Stimulated activated CD8-positive, alpha-beta memory T cell treated with anti-CD3 and anti-CD28 coated beads, Interleukin-12 subunit alpha, Interleukin-12 subunit beta, amount 100 ng/mL, for 4 hours (primary cell): ENCODE measurements at places on chromosomes 13 and 19.

GRCh38 chr19:1859331-1859781, 4.0 kb downstream of the KLF16 start:
- no peak for DNase-seq

- DNase-seq = peak; percentile 7
These were observed 115.4 kb downstream of the ABCC4 start for GRCh38 chr13:95185851-95186250.

DNA sequence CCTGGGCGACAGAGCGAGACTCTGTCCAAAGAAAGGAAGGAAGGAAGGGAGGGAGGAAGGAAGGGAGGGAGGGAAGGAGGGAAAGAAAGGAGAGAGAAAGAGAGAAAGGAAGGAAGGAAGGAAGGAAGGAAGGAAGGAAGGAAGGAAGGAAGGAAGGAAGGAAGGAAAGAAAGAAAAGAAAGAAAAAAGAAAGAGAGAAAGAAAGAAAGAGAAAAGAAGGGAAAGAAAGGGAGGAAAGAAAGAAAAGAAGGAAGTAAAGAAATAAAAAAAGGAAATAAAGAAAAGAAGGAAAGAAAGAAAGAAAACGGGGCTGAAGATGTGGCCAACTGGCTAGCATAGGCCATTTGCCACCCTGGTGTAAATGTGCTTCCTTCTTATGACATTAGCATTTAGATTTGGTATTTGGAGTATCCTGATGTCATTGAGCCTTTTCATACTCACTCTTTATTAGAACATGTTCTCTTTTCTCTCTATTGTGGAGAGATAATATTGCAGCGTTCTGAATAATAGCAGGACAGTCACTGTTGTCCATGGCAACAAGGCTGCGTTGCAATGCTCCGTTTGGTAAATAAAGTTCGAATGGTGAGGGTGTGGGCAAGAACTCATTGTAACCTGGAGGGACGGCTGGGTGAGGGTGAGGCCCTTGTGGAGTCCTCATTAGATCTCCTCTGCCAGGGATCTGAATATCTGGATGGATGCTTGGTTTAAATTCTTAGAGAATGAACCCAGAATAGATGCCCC, 173.9 kb upstream of the UBL3 start:
- no peak for DNase-seq

- no peak for DNase-seq
These were observed 47.8 kb downstream of the NDFIP2 start for GRCh38 chr13:79528759-79529191.

DNA sequence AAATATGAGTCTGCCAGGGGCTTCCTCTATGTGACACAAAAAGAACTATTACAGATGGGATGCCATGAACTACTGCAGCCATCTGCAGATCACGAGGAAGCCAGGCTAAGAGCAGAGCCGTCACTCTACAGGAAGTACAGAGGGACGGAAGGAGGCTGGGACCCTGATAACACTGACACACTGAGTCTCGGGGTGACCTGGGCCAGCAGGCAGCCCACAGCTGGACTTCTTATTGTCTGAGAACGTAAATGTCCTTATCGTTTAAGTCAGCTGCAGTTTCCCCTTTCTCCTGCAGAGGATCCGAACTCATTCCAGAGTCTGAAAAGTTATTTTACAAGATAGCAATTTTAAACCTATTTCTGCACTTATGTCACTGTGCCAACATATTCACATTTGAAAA, 20.7 kb downstream of the PARP4 start:
- no peak for DNase-seq

DNA sequence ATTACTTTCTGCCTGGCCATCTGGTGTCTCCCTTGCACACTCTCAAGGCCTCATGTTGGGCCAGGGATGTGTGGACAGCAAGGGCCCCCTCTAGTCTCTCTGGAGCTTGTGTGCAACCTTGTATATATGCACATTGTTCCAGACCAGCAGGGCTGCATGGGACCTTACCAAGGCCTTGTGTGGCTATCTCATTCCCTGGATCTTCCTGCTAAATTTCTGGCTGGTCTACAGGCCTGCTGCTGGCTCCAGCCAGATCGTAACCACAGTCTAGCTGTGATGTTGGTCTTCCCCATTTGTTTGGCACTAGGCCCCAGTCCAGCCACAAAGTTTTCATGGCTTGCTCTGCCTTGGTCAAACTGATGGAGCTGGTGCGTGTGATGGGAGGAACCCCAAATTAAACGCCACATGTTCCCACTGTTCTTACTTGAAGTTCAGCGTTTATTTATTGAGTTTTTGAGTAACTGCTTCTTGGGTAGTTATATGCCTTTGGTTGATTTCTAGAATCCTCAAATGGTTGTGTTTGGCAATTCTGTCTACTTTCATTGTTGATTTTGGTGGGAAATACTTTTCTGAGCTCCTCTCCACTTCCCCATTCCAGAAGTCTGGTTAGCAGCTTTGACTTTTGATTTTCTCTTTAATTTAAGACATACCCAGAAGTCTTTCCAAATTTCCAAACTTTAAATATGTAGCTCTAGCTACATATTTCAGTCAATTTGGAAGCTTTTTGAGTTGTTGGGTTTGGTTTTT, 56.4 kb downstream of the SIPA1L3 start:
- DNase-seq = no peak

DNA sequence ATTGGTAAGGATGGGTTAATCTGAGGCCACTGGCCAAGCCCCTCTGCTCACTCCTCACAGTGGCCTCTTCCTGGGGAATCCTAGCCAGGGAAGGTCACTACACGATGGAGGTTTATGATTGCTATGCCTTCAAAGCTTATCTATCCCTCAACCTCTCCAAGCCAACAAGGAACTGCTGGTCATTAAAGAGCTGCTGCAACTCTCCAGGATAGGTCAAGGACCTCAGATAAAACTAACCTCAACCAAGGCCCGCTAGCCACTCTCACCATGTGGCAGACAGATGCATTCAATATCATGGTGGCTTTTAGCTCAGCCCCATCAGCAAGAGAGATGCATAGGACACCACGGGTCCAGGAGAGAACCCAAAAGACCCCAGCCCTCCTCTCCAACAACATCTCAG, 71.6 kb downstream of the SERTM1 start:
- no peak for DNase-seq

DNA sequence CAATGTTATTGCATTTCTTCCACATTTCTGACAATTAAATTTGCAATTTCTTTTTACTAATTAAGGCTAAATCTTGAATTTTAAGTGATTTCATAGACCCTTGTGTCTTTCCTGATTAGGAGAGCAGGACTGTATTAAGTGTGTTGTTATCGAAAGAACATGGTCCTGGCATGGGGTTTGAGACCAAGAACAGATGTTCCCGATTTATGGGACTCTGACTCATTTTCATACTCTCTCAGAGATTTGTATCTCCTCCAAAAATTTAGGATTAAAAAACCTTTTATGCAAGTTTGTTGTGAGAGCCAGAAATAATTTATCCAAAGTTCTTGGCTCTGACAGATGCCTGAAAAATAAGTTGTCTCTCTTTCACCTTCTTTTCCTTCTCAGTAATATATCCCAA, 589.3 kb upstream of the ARGLU1 start:
- no peak for DNase-seq

GRCh38 chr13:38908574-38908973, 82.1 kb downstream of the STOML3 start:
- DNase-seq = no peak

DNA sequence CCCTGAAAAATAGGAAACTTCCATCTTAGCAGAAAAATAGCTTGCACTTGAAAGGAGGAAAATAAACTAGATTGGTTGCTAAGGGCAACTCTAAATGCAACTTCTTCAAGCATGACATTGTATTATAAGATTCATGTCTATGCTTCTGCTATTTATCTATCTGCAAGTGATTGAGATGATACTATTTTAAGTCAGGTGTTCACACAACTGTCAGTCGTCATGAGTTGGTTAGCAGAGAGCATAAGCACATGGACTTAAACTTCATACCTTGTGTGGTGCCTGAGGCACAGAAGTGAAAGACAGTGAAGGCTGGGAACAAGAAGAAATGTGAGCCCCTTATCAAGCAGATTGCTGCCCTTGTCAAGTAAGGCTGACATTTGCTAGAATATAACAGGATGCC, 82.9 kb downstream of the SLITRK5 start:
- DNase-seq = no peak

GRCh38 chr13:46595885-46596275, 42.9 kb downstream of the LRCH1 start:
- DNase-seq = no peak

GRCh38 chr19:3210347-3211017, 14.0 kb upstream of the CELF5 start:
- peak; percentile 32 for DNase-seq

- DNase-seq = no peak
These were observed 60.4 kb downstream of the RASA3 start for GRCh38 chr13:114071991-114072390.

GRCh38 chr19:1813192-1814182, 1.4 kb upstream of the ATP8B3 start:
- DNase-seq = no peak

DNA sequence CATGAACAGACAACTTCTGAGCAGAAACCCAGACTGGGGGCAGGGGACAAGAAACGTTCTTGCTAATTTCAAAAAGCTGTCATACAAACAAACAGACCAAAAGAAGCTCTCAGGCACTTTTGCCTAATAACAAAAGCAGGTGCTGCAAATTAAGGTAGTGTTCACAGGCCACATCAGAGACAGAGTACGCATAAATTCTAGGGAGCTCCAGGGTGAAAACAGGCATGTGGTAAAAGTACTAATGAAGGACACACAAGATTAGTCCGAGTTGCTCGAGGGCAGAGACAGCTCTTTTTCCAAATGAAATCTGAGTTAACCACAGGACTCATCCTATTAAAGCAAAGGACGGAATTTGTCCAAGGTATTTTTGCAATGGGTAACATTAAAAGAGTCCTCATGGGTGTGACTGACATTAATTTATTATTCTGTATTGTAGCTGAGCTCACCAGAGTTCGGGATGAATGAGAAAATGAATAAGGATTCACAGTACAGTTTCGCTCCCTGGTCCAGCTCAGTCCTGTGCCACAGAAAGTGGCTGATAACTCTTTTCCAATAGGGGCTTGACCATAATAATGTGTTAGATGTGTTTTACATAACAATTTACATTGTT, 197.3 kb downstream of the LHFPL6 start:
- no peak for DNase-seq

- no peak for DNase-seq
These were observed 128.7 kb downstream of the UGGT2 start for GRCh38 chr13:95924389-95924994.

- no peak for DNase-seq
These were observed 4.0 kb downstream of the LSM7 start for GRCh38 chr19:2324220-2324948.

GRCh38 chr13:49429121-49429520, 14.7 kb downstream of the CAB39L start:
- DNase-seq = no peak

DNA sequence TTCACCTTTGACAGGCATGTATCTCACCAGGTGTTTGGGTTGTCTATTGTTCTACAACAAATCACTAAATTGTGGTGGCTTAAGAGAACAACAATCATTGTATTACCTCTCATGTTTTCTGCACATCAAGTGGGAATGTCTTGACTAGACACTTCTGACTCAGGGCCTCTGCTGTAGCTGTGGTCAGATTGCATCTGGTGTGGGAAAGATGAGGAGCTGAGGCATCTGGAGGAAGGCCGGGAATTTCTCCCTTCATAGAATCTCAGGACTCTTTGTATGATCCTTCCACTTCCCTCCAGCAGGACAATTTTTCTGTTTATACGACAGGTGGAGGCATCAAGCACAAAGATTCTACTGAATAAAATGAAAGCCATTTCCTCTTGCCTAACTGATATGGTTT, 511.8 kb upstream of the NBEA start:
- no peak for DNase-seq

GRCh38 chr13:80486402-80486801, 145.5 kb upstream of the SPRY2 start:
- DNase-seq = no peak

DNA sequence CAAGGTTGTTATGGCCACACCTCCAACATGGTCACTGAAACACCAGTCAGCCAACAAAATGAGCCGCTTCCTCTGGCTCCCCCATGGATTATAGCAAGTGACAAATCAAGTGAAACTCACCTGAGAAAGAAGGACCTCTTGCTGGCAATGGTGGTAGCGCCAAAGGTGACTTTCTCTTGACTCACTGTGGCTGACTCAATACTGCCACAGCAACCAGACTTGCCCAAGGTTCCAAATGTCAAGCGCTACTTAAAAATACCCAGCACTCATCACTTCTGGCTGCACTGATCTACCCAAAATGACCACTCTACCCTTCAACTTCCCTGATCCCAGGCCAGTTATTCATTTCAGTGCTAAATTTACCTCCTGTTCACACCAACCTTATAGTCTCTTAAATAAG, 495.5 kb downstream of the FOXO1 start:
- DNase-seq = no peak

DNA sequence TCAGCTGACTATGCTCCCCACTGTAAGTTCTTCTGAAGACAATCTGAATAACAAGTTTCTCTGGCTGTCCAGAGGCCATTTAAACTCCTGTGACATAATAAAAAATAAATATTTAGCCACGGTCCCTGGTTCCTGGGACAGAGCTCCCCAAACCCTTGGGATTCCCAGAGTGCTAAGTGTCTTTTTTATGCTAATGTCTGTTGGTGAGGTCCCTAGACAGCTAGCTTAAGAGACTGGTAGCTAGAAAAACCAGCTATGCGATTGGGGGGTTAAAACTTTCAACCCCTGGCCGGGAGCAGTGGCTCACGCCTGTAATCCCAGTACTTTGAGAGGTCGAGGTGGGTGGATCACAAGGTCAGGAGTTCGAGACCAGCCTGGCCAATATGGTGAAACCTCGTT, 5.9 kb downstream of the EPSTI1 start:
- no peak for DNase-seq

DNA sequence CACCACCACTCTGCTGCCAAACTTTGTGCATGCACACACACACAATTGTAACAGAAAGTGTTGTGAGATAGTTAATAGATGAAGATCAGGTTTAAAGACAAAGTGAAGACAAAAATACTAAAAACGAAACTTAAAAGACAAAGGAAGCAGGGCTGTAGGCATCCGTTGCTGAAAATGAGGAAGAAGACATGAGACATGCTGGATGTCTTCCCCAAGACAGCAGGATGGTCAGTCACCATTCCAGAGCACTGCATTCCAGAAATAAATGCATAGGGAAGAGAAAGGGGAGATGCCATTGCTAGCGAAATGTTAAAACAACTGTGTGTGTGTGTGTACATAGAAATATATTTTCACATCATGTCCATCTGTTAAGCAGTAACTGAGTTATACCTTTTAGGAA, 520.1 kb downstream of the SUCLA2 start:
- no peak for DNase-seq

- DNase-seq = no peak
These were observed 6.9 kb upstream of the ATF5 start for GRCh38 chr19:49921871-49922795.
